ENCODE measurements at places on chromosomes 16 and 17.

- no peak for DNase-seq
These were observed 570.0 kb upstream of the CDH5 start for GRCh38 chr16:65796481-65796880.

DNA sequence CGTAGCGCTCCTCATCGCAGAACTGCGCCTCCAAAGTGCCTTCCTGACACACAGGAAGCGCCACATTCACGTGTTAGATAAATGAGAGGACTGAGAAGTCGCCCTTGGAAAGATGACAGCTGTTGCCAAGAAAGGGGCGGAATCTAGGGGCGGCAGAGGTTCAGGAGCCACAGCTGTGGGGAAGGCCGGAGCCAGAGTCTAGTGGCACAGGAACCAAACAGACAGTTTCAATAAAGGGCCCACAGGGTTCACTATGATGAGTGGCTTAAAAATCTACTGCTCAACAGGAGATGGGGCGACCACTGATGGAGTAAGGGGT lies 4.7 kb downstream of the FLCN start:
- no peak for DNase-seq

DNA sequence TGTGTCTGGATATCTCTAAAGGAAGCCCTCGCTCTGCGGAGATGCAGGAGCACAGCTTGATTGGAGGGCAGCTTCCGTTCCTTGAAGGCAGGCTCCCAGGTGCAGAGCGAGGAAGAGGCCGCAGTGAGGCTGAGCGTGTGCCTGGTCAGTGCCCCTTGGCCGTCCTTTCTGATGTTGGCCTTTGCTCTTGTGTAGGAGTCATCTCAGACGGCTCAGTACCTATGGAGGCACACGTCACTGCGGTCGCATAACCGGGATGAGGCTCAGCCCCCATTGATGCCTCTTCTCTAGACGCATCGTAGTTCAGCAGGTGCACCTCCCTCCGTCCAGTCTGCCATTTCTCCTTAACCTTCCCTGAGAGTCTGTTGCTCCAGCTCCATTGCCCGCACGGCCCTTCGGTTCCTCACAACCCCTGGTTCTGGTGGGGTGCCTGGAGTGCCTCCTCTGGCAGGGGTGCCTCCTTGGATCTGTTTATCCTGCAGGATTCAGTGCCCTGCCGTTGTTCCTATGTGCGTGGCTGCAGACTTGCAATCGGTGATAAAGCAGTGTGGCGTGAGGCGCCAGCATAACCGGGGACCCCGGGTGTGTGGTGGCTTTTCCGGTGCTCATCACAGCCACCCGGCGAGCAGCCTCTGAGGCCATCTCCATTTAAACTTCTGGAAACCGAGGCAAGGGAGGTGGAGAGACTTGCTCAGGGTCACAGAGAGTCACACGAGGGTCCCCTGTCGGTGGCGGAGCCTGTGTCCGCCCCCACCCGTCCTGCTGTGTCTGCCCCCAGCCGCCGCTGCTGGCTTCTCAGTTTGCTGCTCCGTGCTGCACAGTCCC lies 188.8 kb upstream of the CHMP6 start:
- DNase-seq = no peak

DNA sequence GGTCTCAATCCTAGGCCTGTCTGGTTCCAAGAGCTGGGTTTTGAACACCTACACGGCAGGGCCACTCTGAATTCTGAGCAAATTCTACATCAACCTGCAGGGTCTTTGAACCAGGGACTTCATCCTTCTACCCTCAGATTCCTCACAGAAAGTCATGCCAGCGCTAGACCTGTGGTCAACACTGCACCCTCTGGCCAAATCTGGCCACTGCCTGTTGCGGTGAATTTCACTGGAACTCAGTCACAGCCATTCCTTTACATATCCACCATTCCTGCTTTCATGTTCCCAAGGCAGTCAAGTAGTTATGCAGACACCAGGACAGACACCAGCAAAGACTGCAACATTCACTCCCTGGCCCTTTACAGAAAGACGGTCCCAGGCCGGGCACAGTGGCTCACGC lies 144.6 kb downstream of the C16orf95 start:
- no peak for DNase-seq

- DNase-seq = no peak
These were observed 1.1 kb upstream of the DOC2A start for GRCh38 chr16:30011714-30012504.

DNA sequence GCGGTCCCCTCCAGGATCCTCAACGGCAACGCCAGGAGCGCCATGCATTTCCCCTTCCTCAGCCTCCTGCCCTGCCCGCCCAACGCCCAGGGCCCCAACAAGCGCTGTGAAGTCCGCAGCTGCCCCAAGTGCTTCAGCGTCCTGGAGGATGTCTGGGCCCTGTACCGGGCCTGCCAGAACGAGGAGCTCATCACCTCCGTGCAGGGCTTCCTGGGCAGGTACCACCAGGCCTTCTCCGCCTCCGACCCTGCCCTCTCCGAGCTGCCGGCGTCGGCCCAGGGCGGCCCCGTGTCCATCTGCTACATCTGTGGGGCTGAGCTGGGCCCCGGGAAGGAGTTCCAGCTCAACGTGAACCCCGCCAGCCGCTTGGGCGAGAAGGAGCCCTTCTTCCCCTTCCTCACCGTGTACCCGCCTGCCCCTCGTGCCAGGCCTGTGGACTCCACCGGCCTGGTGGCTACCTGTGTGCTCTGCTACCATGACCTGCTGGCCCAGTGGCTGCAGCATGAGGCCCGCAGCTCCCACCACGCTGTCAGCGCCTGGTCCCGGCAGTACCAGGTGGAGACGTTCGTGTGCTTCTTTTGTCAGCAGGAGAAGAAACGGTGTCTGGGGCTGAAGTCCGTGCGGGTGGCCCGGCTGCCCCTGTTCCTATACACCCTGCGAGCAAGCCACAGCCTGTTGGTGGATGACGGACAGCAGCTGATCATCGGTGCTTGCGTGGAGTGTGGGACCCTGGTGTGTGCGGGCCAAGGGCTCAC lies 58.9 kb upstream of the CIBAR2 start:
- DNase-seq = no peak

- no peak for DNase-seq
These were observed 70.4 kb upstream of the SMURF2 start for GRCh38 chr17:64732336-64733006.

DNA sequence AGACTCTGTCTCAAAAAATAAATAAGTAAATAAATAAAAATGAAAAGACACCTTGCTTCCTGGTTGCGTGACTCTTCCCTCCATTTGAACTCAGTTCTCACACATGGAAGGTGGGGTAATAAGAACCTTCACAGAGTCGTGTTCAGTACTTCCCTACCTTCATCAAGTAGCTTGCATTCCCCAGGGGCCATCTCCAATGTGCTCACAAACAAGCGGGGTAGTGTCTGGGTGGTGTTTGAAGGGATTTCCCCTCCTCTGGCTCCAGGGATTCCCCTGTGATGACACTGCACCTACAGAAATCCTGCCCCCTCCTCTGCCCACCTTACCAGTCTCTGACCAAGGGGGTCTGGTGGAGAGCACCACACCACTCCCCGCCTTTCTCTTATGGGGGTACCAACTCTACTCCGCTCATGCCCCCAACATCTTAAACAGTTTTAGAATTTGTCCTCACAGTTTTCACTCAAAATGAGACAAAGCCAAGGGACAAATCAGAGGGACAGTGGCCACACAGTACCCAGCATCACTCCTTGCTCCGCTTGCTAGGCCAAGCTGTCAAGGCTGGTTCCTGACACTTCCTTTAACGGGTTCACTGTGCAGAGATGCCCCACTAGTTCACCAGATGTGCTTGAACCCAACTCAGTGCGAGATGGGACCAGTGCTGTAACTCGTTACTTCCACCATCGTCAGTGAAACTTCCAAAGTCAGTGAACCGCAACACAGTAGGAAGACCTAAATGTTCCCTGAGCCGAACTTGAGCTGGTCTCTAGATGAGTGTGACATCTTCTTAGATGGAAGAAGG lies 69.1 kb downstream of the COPRS start:
- no peak for DNase-seq

DNA sequence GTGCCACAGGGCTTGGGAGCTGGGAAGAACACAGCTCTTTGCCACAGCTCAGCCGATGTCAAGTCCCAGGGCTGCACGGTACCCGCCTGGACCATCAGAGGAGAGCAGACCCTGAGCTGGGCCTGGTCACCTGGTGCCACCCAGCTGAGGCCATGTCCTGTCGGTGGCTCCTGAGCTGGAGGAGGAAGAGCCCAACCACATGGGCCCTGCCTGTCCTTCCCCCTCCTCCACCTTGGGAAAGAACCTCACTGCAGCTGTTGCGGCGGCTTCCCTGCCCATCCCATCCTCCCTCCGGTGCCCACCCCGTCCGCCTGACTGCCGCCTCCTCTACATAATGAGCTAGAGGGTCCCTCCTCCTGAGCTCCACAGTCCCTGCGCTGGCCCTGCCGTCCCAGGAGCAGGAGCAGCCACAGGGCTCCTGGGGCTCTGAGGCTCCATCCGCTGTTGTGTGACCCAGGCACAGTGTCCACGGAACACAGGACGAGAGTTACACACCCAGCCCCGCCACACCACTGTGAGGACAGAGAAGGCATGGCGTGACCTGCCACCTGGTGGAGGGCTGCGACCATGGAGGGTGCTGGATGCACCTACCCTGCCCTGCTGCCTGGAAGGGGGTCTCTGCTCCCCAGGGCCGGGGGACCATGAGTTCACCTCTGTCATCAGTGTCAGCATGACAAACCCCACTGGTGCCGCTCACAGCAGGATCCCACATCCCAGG lies 21.4 kb upstream of the CHMP6 start:
- no peak for DNase-seq

DNA sequence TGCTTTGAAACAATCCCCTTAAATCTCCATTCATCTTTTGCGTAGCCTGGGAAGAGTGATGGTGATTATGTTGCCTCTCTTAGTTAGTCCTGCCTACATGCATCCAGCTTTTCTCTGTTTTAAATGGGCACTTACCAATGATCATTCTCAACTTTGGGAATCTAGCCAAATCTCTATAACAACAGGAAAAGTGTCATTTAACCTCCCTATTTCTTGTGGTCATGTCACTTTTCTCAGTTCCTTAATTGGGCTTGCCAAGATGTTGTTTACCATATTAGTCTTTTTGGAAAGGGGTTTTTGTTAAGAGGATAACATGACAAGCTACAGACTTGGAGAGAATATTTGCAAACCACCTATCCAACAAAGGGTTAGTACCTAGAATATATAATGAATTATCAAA lies 15.6 kb upstream of the CLEC10A start:
- no peak for DNase-seq

DNA sequence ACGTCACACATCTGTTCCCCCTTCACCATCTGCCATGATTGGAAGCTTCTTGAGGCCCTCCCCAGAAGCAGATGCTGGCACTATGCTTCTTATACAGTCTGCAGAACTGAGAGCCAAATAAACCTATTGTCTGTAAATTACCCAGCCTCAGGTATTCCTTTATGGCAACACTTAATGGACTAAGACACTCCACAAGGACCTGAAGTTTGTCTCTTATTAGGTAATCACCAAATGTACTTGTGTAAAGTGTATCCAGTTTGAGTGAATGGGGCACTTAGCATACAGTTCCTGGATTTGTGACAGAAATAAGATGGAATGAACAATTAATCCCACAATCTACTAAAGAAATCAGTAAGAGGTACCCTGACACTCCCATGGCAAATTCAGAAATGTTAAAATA lies 105.3 kb downstream of the SLC39A11 start:
- no peak for DNase-seq

Data from stromal cell of bone marrow (primary cell).